ENCODE measurements at places on chromosomes 3 and 15.
A peak's percentile ranks its signal among the peaks of the same experiment; 100 is the strongest.

- DNase-seq, result no peak
Measured at GRCh38 chr15:64191971-64192830, 29.4 kb upstream of the PPIB start.

- no peak for DNase-seq
Measured at GRCh38 chr3:58041182-58041825, 33.1 kb downstream of the FLNB start.

DNA sequence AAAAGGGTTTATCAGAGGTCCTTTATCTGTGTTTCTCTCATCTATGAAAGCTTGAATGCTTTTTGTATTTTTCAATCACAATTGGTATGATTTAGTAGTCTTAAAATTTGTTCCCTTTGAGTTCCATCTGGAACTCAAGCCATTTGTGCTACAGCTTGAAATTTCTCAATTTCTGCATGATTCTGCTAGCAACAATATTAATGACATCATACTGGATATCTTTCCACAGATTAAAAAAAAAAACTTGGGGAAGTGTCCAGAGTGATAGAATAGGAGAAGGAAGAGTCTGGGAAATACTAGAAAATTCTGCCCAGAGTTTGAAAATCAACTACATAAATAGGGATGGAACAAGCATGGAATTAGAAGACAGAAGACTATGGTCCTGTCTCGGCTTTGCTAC lies 9.3 kb upstream of the FBN1 start:
- DNase-seq, result no peak

DNA sequence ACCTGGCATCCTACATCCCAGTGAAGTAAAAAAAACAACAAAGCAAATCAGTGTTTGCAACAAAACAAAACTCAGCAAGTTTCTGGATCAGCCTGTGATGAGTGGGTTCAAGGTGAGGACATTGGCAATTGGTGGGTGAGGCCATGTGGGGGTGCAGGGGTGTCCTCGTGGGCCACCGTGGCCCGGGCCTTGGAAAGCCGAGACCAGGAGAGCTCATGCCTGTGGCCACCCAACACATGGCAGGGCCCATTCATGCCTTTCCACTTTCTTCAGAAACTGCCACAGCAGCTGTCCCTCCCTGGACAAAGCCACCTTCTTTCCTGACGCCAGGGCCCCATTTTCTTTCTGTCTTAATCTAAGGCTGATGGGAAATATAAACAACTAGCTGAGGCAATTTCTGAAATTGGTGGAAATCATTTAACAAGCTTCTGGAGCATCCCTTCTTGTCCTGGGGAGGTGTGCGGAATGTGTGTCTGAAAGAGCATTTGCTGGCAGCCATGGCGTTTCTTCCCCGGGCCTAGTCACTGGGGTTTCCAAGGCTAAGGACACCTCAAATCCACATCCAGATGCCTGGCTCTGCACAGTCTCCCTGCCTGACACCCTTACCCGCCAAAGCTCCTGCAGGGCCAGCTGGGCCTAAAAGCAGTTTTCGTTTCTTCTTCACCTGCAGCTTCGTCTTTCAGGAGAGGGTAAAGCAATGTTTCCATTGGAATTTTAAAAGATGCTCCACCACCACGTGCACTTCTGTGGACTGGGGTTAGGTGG lies 34.1 kb upstream of the SFMBT1 start:
- no peak for DNase-seq

DNA sequence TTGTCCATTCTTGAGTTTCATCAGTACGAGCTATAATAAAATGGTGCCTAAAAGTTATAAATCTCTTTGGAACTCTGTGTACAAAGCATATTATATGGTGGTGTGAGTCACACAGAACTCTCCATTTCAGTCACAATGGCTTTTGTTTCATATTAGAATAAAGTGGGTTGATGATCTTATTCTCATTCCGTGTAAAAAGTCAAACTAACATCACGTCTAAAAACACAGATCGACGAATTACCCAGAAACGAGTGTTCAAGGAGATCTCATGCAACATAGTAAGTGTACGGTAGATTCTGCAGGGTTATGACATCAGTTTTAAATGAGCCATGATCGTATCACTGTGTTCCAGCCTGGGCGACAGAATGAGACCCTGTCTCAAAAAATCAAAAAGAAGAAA lies 122.4 kb downstream of the FOXP1 start:
- DNase-seq, result no peak

DNA sequence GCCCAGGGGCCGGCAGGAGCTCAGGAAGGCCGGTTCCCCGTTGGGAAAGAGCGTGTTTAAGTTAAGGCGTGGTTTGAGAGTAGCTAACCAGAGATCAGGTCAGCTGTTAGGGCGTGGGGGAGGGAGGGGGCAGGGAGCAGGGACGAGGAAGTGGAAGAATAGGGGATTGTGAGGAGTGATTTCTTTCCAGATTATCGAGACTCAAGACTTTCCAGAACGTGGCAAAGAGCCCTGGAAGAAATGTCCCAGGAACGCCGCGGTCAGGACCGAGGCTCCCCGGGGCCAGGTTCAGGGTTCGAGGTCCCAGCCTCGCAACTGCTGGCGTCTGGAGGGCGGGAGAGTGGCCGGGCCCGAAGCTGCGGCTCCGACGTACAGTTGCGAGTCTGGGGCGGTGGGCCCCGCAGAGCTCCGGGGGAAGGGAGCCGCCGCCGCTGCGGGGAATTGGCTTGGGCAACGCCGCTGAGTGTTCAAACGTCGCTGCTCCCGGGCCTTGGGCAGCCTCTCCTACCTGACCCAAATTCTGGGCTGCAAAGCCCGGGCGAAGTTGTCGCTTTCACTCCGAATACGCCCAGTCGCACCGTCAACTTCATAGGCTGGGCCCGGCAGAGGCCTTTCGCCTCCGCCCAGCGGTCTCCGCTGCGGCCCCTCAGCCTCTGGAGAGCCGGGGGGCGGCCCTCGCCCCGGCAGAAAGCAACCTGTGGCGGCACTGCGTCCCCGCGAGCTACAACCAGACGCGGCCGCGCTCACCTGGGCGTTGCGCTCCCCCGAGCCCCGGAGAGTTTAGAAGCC lies 9.5 kb downstream of the ISL2 start:
- no peak for DNase-seq

GRCh38 chr15:66956672-66957430 lies 108.6 kb upstream of the SMAD3 start:
- DNase-seq, result no peak

- no peak for DNase-seq
Measured at GRCh38 chr3:51269466-51269865, 115.6 kb upstream of the MANF start.

DNA sequence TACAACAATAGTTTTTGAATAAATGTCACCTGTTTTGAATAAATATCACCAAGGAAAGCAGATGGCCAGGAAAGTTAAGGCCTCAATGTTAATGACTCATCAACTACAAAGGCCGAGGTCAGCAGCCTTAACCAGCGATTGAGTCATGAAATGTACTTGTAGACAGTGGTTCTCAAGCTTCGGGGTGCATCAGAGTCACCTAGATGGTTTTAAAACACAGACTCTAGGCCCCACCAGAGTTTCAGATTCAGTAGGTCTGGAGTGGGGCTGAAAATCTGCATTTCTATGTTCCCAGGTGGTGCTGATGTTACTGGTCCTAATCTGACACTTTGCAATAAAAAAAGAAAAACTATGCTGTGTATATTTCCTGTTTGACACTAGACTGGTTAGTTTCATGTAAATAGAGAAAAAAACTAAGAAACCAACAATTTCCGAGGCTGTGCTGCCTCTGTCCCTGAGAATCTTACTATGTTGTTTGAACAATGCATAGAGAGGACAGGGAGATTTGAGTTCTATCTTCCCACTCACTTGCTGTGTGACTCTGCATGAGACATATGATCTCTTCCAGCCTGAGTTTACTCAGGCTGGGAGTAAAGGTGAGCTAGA lies 9.8 kb downstream of the RAB27A start:
- DNase-seq, result peak; percentile 81

DNA sequence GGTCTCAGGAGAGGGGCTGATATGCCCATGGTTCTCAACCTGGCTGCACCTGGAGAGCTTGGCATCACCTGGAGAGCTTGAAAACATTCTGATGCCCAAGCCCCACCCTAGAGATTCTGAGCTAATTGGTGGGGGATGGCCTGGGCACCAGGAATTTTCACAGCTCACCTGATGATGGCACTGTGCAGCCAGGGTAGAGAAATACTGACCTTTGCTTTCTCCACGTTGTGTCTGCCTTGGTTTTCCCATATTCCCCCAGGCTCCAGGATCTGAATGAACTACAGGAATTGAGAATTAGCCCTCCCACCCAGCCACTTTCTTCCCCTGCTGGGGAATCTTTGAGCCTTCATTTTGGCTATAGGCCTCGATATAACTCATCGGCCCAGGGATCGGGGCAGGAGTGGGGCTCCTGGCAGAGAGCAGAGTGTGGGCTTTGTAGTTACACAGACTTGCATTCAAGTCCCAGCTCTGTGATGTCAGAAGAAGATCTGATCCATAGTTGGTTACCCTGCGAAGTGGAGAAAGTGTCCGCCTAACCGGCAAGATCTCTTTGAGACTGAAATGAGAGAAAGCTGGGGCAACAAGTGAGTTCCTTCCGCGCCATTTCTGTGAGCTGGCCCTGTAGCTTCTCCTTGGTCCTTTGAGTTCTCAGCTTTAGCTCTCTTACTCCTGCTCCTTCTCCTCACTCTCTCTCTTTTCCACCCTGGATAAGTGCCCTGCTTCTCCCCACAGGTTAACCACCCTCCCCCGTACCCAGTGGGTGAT lies 33.1 kb upstream of the UBE2Q2 start:
- DNase-seq, result no peak

DNA sequence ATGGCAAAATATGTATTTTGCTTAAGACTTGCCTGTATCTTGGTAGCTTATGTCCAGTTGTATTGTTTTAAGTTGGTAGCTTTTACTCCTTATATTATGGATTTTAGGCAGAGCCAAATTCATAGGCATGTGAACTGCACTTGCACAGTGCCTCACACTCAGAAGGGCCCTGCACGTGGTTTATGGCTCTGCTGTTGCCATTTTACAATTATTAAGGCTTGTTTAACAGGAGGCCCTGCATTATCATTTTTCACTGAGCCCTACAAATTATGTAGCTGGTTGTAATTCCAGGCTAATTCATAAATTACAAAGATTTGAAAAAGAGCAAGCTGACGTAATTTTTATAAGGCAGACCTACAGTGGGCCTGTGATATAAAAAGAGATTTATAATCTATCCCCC lies 537.6 kb upstream of the UBE2E2 start:
- DNase-seq, result no peak

GRCh38 chr15:69830876-69831275 lies 266.8 kb downstream of the TLE3 start:
- no peak for DNase-seq

DNA sequence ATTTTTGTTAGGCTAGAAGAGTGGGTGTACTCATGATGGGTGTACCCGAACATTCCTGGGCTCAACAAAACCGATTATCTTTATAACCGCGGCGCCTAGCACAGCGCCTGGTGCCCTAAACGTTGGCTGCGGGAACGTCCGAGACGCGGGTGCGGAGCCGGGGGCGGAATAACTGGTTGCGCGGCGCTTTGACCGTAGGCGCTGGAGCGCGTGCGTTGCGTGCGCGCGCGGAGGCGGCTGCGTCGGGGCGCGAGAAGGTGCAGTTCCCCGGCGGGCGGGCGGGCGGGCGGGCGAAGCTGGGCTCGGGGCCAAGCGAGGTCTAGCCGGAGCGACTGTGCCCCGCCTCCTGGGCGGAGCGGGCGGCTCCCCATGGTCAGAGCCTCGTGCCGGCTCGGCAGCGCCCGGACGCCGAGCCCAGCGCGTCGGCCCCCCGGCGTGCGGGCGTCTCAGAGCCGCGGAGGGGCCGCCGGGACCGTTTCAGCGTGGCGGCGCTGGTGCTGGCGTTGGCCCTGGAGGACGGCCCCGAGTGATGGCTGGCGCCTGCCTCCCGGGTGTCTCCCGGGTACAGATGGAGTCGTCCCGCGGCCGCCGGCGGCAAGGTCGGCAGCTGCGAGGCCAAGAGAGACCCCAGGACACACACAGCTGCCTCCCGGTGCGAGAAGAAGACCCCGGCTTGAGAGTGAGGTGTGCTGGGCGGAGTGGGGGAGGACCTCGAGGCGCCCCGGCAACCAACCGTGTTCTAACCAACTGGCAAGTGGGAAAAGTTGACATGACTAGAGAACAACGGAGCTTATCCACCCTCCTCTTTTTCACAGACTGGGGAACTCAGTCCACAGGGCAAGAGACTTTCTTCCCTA lies at the start of gene PLAAT1:
Gene PLAAT1 (plus strand): TSS at position 373 of the 857 bp plus-strand sequence. CDS start 14,429 bp downstream, outside the sequence.
- DNase-seq, result no peak

DNA sequence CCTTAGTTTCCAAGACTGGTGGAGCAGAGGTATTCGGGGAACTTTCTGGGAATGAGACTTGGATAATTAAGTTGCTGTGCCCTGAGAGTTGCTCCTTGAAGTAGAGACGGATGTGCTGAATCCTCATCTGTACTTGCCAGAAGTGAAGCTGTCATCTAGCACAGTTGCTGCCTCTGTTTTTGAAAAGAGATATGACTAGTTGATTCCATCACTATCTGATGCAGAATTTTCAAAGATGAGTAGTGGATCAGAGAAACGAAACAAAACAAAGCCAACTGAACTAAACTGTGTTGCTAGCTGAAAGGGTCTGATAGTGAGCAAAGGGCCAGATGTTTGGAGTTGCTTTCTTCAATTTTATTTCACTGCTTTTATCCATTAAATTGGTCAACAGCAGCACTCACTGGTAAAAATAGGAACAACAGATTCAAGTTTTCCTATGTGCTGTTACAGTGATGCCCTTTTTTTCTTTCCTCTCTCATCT lies 52.7 kb downstream of the MITF start:
- no peak for DNase-seq

DNA sequence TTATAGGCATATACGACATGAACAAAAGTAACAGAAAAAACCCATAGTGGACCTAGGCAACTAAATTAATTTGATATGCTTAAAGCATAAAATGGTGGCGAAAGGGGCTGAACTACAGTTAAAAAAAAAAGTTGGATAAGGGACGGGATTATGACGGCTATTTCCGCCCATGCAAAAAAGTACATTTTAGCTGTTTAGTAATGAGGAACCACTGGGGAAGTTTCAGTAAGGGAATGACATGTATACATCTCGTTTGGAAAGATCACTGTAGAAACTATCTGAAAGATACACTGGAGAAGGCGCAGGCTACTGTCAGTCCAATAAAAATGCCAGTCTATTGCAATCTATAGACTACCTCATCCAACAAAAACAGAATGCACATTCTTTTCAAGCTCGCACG lies 65.6 kb downstream of the ZNF148 start:
- no peak for DNase-seq

- no peak for DNase-seq
Measured at GRCh38 chr3:184795522-184796190, 16.3 kb upstream of the VPS8 start.
